ENCODE measurements at places on chromosomes 2 and 18. TPM values are rescaled to one million over a fixed set of nuclear protein-coding genes. Genes with fewer than 3 reads are reported as not detected.

- DNase-seq: no peak
Measured at GRCh38 chr2:9310377-9310776, 103.8 kb downstream of the ASAP2 start.

The TUBA4B gene
- total RNA-seq: not detected

The ZNF396 gene
- 2.8 TPM for total RNA-seq

DNA sequence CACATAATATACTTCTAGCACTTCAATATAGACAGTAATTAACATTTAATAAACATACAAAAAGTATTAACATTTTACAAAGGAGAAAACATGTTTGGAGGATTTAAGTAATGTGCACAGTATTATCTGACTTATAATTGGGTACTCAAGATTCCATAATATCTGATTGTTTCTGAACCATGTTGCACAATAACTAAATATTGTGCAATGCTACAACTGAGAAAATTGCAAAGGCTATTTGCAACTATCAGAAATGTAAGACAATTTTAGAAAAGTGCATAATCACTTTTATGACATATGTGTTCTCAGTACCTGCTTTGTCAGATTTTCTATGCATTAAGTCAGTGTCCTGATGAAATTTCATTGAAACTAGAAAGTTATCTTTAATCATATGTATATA lies 934.6 kb downstream of the SOCS6 start:
- no peak for DNase-seq

The NEU2 gene
- total RNA-seq: not detected

The SLC4A3 gene
- total RNA-seq: 38.8 TPM
